ENCODE measurements at places on chromosomes 4 and X.

DNA sequence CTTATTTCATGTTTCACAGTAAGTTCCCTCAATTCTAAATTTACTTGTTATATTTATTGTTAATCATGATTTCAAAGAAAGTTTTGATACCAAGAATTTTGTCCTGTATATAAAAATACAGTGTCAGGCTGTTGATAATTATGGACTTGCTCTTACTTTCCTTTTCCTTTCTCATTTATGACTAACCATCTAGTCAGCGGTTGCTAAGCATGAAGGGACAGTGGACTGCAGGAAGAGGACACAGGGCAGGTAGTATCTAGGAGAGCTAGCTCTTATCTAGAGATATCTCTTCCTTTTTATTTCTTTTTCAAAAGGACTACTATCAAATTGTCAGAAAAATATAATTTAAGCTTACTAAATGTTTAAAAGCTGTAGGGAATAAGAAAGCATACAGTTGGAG, 1.6 kb downstream of the OPRPN start:
- no peak for DNase-seq

DNA sequence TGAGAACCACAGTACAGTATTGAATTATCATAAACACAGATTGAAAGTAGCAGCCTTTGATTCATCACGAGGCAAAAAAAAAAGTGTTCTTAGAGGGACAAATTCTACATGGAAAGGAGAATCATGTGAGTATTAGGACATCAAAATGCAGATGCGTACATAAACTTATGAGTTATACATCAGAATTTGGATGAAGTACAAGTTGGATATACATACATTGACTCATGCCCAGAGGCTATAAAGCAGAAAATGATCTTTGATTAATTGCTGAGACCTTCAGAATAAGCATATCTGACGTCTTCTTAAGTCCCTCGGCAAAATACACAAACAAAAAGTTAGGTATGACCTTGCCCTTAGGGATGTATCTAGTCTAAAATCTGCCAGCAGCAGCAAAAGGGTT, 206.4 kb downstream of the LDB2 start:
- no peak for DNase-seq

DNA sequence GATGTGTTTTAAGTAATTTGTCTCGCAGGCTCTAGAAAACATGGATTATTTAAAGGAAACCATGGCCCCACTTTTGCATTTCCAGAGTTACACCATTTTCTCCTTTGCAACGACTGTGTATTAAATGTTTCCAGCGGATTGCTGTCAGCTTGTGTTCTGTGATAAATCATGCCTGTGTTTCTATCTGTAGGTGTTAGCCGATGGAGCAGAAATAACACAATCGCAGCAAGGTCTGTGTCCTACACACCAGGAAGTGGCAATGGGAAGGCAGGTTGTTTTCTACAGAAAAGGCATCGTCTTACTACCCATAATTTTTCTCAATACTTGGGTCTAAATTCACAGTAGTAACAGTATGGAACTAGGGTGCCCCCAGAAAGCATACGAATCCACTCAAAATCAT, 590.1 kb downstream of the NLGN4X start:
- DNase-seq: no peak

DNA sequence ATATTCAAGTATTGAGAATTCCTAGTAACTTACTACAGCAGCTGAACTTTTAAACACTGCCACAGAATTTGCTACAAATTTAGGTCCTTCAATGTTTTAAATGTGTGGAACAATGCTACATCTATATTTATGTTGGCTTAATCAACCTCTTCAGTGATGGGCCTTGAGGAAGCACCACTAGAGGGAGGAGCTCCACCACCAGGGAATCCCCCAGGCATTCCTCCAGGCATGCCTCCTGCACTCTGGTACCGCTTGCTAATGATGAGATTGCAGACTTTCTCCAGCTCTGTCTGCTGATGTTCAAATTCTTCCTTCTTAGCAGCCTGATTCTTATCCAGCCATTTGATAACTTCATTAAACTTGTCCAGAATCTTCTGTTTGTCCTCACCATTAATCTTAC, 190.8 kb downstream of the HTR2C start:
- peak; percentile 16 for DNase-seq
